Stimulated activated CD8-positive, alpha-beta memory T cell treated with anti-CD3 and anti-CD28 coated beads, Interleukin-4, amount 100 ng/mL, for 48 hours (primary cell): ENCODE measurements at places on chromosomes 2 and 18.

DNA sequence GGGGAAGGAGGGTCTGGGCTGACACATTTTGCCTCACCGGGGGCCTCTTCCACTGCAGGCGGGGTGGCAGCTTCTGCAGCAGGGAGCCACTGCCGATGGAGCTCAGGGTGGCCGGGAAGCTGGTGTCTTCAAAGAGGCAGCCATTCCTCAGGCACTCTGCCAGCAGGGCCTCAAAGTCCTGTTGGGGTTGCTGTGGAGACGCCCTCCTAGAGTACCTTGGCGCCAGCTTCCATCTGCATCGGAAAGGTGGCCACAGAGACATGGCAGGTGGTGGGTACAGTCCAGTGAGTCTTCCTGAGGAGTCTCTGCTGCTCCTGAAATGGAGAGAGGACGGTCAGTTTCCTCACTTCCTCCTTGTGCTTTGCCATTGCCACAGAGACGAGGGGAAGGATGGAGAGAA lies 12.1 kb downstream of the CAPN14 start:
- DNase-seq: no peak

DNA sequence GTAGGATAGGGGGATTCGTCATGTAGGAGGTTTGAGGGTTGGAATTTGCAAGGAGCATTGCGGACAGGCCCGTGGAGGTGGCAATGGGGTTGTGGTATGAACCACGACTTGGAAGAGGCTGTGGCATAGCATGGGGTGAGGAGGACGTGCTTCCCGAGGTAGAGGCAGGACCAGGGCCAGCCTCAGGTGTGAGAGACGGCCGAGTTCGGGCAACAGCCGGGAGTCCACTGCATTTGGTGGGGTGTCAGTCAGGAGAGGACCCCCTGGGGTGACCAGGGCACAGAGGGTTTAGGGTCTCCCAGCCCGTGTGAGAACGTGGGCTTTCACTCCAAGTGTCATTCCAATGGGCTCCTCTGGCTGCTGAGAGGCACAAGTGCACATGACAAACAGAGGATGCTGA lies 339.0 kb downstream of the EIPR1 start:
- no peak for DNase-seq

GRCh38 chr18:78762753-78763152 lies 216.9 kb upstream of the SALL3 start:
- DNase-seq: no peak

DNA sequence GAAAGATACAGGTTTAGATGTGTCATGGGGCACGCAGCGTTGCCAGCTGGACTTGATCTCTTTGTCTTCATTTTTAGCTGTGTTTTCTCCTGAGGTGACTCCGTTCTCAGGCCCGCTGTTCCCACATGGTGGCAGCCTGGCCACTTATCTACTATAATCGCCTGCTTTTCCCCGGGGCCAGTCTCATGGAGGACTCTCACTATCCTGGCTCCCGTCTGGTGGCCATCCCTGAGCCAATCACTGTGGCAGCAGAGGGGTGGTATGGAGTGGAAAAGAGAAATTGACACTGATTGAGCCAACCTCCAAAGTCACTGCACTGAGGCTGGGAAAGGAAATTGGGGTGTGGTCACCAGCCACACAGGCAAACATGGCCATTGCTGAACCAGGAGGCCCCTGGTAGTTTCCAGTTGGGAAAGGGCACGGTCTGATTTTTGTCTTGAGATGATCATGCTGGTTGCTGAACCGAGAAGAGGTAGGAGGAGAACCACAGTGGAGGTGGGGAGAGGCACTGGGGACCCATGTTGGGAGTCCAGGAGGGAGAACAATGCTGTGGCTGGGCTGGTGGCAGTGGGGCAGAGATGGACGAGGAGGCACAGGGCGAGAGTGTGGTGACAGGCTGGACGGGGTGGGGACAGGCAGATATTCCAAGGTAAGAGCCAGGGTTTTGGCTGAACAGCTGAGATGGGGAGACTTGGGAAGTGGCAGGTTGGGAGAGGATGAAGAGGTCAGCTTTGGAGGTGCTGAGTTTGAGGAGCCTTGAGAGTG lies 45.6 kb downstream of the KCNIP3 start:
- DNase-seq: no peak

DNA sequence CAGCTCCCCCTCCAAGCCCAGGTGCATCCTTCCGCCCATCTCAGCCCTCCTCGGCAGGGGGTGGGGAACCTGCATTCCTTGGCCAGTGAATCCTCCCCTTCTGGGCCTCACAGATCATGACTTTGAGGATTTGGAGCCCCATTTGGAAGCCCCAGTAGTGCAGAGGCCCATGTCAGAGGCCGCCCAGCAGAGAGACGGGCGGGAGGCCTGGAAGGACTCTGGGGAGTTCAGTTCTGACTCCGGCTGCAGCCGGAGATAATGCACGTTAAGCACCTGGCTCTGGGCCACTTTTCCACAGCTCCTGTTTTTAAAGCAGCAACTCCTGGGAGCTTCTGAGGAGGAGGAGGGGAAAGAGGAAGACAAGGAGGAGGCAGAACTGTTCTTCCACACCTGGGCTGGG lies 14.9 kb downstream of the ATOH8 start:
- DNase-seq: no peak

DNA sequence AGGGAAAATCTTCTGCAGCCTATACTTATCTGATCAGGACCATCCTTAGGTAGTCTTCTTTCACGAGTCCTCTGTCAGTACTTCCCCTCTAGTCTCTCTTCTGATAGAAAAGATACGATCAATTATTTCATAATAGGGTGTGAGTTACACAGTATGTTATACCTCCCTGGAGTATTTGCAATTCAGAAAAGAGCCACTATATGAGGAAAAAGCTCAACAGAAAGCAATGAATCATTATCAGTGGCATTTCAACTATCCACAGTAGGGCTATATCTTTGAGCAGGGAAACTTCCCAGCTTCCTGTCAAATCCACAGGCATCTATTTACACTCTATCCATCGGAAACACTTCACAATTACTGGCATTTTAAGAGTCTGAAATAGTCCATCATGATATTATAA lies 105.3 kb upstream of the ACVR2A start:
- no peak for DNase-seq

GRCh38 chr2:172038121-172038520 lies 38.4 kb downstream of the METAP1D start:
- no peak for DNase-seq

DNA sequence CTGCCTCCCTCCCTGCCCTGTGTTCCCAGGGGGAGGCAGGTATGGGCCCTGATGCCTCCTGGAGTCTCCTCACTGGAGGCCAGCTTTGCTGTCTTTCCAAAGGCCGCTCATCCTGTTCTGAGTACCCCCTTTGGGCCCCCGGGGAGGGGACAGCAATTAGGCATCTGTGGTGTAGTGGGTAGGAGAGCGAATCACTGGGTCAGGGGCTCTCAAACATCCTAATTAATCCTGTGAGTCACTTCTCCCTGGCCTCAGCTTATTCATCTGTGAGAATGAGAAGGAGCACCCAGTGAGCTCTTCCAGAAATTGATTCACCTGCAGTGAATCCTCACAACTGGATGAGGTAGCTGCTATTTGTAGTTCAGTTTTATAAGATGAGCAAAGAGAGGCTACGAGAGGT lies 16.4 kb downstream of the TET3 start:
- no peak for DNase-seq
